ENCODE measurements at places on chromosomes 16 and 17.

GRCh38 chr17:27624539-27624938 lies 6.4 kb upstream of the LGALS9 start:
- no peak for DNase-seq

DNA sequence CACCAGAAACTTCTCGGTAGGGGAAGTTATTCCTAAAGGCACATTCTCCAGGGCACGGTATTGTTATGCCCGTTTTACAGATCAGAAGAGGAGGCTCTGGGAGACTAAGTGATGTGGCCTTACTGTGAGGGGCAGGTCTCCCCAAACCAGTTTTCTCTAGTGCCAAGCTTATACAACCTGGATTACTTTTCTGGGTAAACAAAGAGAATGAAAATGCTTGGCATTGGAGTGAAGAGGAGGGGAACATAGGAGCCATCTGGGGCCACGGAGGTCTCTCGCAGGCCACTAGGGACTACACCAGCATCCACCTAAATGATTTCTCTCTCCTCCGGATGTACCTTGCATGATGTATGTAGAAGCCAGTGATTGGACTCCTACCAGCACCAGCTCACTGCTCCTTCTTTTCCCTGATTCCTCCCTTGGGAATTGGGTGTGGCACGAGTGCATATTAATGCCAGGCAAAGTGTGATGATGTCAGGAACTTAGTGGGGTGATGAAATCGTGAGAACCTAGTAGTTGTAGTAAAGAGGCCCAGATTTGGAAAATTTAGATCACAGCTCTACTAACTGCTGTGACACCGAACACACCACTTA lies 674 bp downstream of the TOM1L1 start:
- no peak for DNase-seq

GRCh38 chr16:85101956-85102630 lies 10.2 kb downstream of the CIBAR2 start:
- DNase-seq: no peak

- no peak for DNase-seq
Measured at GRCh38 chr16:86598607-86599565, 20.5 kb downstream of the FOXL1 start.

- DNase-seq: no peak
Measured at GRCh38 chr17:73717690-73718089, 73.4 kb upstream of the SDK2 start.

DNA sequence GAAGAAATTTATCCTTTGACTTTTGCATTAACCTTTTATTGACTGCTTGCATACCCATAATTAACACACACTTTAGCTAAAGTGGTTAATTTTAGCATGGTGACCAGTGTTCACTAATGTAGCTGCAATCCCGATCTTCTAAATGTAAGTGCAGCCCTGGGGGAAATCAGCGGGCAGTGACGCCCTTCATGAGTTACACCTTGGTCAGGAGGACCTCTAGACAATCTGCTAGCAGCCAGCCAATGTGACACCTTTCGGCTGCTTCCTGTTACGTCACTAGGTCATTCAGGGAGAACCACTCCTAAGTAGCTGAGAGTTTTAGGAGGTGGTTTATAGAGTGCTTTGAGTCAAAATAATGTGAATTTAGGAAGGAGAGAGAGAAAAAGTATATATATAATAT lies 180.5 kb downstream of the IRX3 start:
- no peak for DNase-seq

GRCh38 chr17:2089021-2089422 lies 34.1 kb downstream of the HIC1 start:
- DNase-seq: no peak

DNA sequence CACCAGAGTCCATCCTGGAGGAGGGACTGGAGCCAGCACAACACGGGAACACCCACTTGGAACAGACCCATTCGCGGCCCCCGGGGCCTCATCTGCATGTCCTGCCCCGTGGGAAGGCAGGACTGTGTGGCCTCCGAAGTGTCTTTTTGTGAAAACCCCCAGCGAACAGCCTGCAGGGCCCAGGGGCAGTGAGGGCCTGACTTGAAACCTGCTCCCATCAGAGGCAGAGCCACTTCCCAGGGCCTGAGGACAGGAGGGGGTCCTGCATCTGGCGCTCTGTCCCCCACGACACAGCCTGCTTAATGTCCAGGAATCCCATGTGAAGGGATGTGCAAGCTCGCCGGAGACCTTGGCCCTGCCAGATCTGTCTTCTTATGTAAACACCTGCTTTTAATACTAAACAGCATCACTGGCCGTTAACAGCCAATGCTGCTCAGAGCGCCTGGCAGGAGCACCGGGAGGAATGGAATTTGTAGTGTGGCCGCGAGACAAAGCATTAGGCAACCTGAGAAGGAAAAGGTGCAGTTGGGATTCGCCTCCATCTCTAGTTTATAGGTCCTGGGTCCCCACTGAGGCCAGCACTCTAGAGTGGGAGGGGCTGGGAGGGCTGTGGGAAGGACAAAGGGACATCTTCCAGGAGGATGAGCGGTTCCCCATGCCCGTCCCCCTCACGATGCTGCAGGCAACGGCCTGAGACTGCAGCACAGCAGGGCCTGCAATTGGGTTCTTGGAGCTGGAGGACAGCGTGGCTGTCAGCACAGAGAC lies 9.6 kb upstream of the EVPL start:
- no peak for DNase-seq

DNA sequence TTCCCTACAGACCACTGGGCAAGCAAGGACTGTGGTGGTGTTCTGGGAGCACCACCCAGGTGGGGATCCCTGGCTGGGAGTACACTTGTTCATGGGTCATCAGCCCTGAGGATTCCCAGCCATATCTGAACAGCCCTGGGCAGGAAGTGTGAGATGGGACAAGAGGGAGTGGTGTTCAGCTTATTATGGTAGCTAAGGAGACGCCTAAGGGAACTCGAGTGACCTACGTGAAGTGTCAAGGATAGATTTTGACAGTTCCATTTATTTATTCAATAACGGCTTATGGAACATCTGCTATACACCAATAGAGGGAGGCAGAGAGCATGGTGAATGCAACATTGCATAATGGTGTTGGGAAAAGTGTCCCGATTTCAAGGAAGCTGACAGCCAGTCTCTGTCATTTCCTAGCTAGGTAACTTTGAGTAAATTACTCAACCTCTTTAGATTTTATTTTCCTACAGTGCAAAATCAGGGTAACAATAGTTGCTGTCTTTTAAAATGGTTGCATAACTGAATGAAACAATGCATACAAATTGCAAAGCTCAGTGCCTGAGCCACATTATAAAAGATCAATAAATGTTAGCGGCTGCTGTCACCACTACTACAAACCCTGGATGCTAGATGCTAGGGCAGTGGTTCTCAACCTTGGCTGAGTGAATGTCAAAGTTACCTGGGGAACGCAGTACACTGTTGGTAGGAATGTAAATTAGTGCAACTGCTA lies 534.1 kb downstream of the GRIN2A start:
- no peak for DNase-seq

DNA sequence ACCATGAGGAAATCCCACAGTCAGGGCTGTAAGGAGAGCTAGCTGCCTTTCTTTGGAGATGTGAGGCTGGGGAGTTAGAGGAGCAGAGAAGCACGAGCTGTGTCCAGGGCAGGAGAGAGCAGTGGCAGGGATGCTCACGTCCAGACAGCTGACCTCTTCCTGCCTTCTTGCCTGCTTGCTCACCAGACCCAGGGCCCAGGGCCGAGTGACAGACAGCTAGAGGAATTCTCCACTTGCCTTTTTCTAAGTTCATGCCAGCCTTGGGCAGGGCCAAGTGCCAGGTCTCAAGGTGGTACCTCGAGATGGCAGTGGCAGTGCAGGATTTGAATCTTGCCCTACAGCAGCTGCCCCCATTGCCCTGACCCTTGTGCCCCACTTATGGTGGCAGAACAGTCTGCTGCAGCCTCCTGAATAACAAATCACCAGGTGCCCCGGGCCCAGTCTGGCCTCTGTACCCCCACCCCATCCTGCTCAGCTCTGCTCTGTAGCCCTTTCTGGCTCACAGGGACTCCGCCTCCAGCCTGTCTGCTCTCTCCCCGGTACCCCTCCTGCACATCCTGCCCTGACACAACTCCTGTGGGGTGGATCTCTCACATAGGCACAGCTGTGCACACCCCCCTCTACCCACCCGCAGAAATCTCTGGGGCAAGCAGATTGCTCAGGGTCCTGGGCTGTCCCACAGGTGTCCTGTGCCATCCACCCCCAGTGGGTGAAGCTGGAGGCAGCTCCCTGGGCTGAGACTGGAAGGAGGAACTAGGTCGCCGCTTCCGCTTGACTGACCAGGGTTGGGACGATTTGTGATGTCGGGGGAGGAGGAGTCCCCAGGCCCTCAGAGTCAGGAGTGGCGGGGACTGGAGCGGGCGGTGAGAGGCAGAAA lies 25.9 kb downstream of the GRIN2C start:
- peak; percentile 61 for DNase-seq

GRCh38 chr17:50689251-50689650 lies 18.5 kb downstream of the ANKRD40 start:
- no peak for DNase-seq

All from anterior cingulate cortex (tissue), 58 donors.